HuH-7.5 (cell line): ENCODE measurements at places on chromosomes 2 and 18.
A peak's percentile ranks its signal among the peaks of the same experiment; 100 is the strongest.

- DNase-seq, result no peak
Measured at GRCh38 chr2:218785103-218785502, 3.2 kb downstream of the CYP27A1 start.

DNA sequence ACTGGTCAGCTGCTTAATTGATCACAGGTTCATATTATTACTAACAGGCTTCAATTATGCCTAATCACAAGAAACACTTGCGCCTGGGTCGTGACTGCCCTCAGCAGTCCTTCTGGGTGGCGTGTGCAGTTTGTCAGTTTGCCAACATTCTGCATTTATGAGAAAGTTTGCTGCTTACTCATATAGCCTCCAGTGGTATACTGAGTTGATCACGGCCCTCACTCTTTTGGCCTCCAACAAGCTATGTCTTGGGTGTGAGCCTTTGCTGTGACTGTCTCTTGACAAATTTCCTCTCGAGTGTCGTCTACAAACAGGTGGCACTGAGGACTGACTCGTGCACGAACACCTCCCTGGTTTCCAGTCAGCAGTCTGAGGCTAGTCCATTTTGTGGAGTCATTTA is 27.3 kb downstream of the DCDC2C start:
- no peak for DNase-seq

DNA sequence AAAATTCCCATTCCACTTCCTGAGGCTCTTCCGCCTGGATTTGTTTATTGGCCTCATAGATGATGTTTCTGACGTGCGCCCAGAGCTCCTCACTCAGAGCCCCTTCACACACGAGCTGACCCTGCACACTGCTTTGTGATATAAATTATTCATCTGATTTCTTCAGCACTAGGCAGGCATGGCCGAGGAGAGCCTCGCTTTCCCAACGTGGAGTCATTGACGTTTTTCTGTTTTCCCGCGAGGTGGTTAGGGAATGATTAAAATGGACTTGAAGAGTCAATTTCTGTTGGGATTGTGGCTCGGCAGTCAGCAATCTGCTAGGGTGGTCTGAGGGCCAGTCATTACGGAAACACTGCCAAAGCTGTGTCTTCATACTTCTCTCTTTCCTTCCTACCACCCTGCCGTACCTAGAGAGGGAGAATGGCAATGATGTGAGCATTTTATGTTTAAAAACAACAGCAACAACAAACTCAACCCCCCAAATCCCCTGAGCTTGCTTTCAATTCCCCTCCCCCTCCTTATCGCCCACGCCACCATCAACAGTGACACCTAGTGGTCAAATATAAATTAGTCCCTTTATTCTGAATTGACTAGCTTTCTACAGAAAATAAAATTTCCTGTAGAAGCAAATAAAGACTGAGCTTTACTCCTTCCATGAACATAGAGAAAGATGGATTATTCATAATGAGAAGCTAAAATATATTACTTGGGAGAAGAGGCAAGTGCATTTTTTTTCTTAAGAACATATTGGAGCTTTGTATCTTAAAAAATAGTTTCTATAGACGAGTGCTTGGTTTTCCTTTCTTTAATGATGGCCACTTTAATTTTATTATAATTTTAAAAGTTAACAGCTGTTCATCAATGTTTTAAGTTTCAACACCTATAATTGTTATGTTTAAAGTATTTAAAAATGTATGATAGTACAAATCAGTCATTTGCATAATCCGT is 285.1 kb downstream of the MTX2 start:
- peak; percentile 55 for DNase-seq

DNA sequence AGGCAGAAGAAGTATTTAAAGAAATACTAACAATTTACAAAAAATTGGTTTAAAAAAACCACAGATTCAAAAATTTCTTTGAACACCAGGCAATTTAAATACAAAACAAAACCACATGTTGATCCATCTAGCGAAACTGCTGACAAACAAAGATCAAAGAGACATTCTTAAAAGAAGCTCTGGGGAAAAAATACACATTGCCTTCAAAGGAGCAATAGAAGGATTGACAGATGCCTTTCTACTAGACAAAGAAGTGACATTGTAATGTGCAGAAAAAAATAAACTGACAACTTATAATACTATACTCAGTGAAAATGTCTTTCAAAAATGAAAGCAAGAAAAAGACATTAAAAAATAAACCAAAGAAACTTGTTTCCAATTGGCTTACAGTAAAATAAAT is 12.6 kb upstream of the EIF2AK3 start:
- DNase-seq, result no peak

- DNase-seq, result no peak
Measured at GRCh38 chr2:129812071-129812470, 167.4 kb upstream of the RAB6C start.

GRCh38 chr2:241157841-241158545 is 7.7 kb downstream of the PPP1R7 start:
- DNase-seq, result no peak

DNA sequence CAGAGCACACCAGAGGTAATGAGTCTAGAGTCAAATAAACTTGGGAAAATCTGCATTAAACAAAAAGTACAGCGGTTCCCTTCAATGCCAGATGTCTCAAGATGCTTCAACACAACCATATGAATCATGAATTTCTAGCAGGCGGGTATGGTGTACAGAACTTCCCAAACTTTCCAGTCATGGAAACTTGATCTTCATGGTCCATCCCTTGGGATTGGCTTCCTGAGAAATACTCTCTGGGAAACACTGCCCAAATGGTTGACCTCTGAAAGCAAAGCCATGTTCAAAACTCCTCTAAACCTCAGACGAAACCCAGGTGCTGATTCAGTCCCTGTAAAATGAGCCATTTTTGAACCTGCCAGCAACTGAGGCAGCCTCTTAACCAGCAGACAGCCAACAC is 16.4 kb upstream of the TMEM247 start:
- DNase-seq, result no peak

DNA sequence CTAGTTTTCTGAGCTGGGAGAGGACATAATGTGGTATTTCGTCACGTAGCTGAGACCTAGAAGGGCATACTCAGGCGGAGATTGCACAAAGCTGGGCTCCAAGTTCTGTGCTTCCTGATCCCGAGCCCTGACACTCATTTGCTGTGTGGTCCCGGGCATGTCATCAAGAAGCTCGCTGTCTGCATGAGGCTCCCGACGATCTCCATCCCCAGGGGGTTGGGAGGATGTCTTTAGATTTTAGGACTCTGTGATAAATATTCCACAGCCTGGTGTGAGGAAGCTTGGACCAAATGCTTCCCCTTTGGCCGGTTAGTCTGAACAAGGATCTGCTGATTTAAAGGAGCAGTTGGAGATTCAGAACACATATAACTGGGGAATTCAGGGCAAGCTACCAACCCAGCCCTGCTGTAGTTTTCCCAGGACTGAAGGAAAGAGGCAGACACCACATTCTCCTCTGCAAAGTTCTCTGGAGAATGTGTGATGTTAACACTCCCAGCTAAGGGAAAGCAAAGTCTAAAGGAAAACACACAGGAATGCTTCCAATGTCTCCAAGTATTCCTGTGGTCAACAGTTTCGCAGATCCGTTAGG is 2.3 kb downstream of the KCNE4 start:
- no peak for DNase-seq

DNA sequence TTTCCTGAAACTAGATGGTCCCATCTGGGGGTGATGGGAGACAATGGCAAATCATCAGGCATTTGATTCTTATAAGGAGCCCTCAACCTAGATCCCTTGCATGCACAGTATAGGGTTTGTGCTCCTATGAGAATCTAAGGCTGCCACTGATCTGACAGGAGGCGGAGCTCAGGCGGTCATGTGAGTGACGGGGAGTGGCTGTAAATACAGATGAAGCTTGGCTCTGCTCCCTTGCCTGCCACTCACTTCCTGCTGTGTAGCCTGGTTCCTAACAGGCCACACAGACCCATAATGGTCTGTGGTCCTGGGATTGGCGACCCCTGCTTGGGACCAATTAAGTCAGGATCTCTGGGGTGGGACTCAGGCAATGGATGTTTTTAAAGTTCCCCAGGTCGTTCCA is 293.4 kb downstream of the ZNF521 start:
- no peak for DNase-seq

DNA sequence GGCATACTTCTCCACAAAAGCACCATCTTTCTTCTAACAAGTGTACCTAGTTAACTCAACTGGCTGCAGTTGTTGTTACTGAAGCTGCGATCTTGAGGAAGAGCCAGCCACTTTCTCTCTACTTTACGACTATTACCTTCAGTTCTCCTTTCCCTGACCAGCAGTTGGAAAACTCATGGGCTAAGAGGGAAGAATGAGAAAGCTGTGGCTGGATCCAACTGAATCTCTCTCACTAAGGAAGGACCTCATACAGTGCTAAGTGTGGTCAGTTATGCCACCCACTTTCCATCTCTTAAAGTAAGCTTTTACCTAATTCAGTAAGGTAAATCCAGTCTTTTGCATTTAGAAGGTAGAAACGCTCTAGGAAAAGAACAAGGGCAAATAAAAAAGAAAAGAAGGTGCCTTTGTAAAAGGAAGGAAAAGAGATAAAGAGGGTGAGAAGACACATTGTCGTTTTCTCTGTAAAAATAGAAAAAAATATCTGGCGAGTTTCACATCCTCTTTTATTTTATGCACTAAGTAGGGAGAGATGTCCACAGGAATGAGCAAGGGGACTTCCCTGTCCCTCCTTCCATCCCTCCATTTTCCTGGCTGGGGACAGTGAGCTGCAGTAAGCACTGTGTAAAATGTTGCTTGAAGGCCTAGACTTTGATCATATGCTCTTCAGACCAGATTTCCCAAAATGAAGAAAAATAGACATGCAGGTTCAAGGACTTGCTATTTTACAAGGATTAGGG is 73.4 kb downstream of the PLEKHM3 start:
- no peak for DNase-seq

DNA sequence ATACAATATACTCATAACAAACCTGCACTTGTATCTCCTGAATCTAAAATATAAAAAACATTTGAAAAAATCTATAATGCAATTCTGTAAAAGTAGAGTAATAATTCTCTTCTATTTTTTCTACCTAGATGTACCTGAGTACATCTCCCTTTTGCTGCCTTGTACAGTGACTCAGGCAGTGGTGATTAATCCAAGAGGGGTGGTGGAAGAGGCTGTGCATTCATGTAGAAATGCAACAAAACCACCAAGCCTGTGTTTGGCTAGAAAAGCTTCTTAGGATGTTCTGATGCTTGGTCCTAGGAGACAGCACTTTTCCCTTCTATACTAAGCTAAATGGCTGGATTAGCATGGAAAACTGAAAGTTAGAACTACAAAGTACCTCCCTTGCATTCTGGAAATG is 245.8 kb downstream of the DPP10 start:
- no peak for DNase-seq

- DNase-seq, result no peak
Measured at GRCh38 chr2:130373808-130374365, 18.0 kb downstream of the PTPN18 start.

DNA sequence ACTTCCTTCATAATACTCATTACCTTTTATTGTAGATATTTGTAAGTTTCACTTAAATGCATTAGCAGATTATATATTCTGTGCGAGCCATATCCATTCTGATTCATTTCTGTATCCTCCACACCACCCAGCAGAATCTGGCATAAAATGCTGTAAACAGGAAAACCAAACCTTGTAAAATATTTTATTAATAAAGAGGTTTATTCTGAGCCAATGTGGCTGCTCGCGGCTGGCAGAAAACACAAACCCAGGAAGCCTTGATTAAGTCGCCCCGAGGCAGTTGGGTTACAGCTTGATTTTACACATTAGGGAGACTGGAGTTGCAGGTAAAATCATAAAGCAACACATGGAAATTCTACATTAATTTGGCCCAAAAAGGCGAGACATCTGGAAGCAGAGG is 40.5 kb downstream of the GNAL start:
- DNase-seq, result no peak

DNA sequence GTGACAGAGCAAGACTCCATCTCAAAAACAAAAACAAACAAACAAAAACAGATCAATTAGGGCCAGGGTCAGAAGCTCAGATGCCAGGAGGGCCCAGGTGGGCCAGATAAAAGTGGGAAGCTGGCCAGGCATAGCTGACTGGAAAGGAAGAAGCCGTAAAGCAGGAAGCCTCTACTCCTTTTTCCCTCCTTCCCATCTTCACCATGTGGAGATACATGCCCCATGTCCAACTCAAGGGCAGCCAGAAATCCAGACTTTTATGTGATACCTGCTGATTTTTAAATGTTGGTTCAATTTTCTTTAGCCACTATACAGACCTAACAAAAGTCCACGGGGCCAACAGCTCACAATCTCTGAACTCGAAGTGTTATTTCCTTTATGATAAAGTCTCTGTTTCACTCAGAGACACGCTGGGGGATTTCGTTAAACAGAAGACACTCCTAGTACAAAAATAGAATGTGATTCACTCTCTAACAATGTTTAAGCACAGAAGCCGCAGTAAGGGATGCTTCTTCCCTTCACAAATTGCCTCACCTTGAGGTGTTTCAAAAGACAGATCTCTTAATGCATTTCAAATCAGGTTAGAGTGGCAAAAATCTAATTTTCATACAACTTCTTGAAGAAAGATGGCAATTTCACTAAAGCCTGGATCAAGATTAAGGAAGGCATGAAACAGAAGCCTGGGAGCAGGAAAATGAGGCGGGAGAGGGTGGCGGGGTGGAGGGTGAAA is 14.0 kb downstream of the TMEM247 start:
- no peak for DNase-seq

- no peak for DNase-seq
Measured at GRCh38 chr2:43276266-43276941, 50.0 kb upstream of the ZFP36L2 start.

GRCh38 chr2:174177316-174177890 is 70.9 kb downstream of the OLA1 start:
- DNase-seq, result no peak

GRCh38 chr2:192377173-192377572 is 182.4 kb upstream of the TMEFF2 start:
- no peak for DNase-seq

- no peak for DNase-seq
Measured at GRCh38 chr2:121910139-121910538, 154.7 kb downstream of the TSN start.

- DNase-seq, result no peak
Measured at GRCh38 chr2:183371545-183371944, 247.3 kb downstream of the NUP35 start.

GRCh38 chr18:10659594-10659993 is 133.8 kb downstream of the NAPG start:
- no peak for DNase-seq

DNA sequence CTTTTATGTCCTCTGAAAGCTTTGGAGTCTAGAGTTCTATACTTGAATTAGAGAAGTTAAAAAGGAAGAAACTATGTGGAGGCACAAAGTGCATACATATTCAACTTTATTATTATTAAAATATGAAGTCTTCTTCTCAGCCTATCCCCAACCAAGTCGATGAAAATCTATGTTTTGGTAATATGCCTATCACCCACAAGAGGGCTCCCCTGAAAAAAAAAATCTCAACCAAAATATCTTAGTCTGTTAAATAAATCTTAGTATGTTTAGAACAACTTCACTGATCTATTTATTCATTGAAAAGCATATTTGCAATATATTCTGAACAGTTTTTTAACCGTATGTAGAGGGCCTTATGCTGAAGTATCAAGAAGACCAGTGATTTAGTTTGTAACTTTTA is 804.5 kb downstream of the TDRD15 start:
- DNase-seq, result no peak
